EL (cell line): ENCODE measurements at places on chromosomes 6 and 20.

GRCh38 chr20:57980506-57980905 is 247.9 kb downstream of the ANKRD60 start:
- no peak for DNase-seq

- DNase-seq: peak; percentile 18
Observed at GRCh38 chr20:56187534-56188165, 60.9 kb upstream of the MC3R start.

DNA sequence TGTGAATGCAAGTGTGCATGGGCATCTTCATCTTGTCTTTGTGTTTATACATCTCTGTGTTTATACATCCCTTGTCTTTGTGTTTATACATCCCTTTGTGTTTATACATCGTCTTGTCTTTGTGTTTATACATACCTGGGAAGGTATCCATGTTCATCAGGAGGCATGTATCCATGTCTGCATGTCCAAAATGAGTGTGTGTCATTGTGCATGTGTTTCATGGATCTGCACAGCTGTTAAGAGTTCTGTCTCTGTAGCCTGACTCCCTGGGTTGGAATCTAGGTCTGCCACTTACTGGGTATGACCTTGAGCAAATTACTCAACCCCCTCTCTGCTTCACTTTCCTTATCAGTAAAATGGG is 50.1 kb upstream of the SIRPA start:
- no peak for DNase-seq

- no peak for DNase-seq
Observed at GRCh38 chr20:63152322-63153253, 63.3 kb downstream of the YTHDF1 start.

GRCh38 chr6:158905277-158905676 is 86.1 kb upstream of the EZR start:
- no peak for DNase-seq

DNA sequence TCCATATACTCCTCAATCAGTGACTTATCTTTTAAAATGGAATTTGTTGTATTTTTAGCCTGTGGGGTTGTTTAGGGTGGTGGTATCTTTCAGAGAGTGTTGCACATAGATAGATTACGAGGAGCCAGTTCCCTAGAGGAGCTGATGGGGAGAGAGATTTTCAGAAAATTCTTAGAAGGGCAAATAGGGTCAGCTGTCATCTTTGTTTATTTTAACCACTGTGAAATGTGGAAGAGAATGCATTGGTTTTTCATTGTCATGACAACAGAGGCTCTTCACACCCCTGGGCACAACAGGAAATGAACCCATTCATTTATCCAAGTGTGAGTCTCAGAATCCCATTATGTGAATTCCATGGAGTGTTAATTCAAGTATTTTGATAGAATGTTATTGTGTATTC is 188.4 kb downstream of the JARID2 start:
- no peak for DNase-seq

DNA sequence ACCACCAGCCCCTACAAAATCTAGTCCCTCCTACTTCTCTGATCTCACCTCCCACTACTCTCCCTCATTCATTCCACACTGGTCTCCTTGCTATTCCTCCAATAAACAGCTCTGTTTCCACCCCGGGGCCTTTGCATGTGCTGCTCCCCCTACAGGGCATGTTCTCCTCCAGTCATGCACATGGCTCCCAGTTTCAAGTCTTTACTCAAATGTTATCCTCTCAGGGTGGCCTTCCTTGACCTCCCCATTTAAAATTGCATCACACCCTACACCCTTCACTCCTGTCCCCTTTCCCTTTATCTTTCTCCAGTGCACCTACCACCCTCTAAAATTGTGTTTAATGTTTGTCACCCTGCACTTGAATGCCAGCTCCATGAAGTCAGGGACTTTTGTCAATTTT is 174.5 kb downstream of the MRPL14 start:
- no peak for DNase-seq

DNA sequence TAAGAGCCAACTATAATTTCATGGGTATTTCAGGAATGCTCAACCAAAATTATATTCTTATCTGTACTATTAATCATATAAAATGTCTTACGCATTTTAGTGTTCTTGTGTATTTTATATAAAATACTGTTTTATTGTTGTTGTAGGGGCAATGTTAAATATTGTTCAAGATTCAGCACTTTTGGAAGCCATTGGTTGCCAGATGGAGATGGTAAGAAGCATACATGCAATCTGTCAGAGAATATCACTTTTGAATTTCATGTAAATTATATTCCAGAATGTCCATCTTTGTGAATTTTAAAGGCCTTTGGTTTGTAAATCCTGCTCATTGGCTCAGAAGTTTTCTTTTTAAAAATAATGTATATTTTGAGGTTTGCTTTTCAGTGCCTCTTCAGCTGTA is 50.0 kb upstream of the ADIG start:
- no peak for DNase-seq
